ENCODE measurements at places on chromosomes 1 and 21.

DNA sequence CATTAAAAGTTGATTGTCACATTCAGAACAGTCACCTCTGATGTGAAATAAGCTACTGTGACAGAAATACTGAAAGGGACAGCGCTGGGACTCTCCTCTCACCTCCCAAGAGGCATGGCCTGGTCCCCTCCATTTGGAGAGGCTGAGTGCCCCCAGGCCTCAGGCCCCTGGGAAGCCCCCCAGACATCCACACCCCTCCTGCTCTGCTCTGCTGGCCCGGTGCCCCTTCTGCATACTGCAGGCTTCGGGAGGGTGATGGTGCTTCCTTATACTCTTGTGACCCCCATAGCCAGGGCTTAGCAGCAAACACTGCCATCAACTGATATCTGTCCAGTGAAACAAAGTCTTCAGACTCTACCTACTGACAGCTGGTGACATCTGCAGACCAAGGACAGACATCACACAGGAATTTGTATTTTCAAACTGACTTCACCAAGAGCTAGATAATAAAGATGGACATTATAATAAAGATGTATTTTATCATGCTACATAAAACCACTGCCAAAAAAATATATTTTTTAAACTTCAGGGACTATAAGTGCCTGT is 36.9 kb downstream of the C2CD2 start:
- DNase-seq = no peak

GRCh38 chr1:47507881-47508701 is 70.2 kb downstream of the FOXD2 start:
- peak; percentile 13 for DNase-seq

GRCh38 chr1:205338011-205338410 is 16.5 kb upstream of the NUAK2 start:
- no peak for DNase-seq

DNA sequence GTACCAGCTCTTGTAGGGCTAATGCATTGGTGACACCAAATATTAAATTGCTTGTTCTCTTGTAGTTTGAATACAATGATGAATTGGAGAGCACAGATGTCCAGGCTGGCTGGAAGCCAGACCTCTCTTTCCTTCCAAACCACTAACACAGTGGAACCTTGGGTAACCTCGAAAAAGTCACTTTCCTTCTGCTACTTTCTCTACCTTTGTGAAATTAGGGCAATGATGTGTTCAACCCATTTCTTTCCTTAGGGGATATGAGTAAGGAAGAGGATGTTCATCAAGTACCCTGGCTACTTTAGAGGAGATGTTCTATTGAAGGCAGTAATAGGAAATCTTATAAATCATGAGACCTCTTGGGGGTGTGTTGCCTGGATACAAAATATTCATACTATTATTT is 55.7 kb downstream of the XCL2 start:
- no peak for DNase-seq

GRCh38 chr1:51958824-51959223 is 31.7 kb downstream of the RAB3B start:
- DNase-seq = no peak

GRCh38 chr1:67126111-67126746 is 8.5 kb downstream of the C1orf141 start:
- DNase-seq = no peak

GRCh38 chr1:36708587-36708986 is 225.9 kb upstream of the CSF3R start:
- DNase-seq = no peak

DNA sequence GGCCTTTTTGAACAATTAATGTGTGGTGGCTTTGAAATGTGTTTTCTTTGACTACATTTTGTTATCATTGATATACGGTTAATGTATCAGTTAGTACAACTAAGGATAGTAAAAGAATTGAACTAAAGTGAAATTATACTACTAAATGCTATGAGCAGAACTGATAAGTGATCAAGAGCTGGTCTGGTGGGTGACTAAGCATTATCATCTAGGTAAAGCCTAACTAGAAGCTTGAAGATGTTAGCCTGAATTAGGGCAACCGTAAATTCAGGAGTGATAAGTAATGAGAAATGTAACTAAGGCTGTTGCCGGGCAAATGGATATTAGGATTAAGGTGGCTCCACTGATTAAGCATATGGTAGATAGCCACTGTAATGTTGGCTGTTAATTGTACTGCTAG is 16.0 kb upstream of the GCLM start:
- no peak for DNase-seq

DNA sequence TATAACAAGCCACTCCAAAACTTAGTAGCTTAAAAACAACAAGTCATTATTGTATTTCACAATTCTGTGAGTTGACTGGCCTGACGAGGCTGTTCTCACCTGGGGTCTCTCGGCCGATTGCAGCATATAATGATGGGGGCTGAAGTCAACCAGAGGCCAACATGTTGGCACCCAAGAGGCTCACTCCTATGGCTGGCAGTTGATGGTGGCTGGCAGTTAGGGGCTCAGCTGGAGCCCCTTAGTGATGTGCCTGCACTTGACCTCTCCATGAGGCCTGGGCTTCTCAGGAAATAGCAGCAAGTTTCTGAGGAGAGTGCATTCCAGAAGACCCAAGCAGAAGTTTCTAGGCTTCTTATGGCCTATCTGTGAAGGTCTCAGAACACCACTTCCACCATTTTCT is 459.4 kb downstream of the NPHP4 start:
- DNase-seq = no peak

DNA sequence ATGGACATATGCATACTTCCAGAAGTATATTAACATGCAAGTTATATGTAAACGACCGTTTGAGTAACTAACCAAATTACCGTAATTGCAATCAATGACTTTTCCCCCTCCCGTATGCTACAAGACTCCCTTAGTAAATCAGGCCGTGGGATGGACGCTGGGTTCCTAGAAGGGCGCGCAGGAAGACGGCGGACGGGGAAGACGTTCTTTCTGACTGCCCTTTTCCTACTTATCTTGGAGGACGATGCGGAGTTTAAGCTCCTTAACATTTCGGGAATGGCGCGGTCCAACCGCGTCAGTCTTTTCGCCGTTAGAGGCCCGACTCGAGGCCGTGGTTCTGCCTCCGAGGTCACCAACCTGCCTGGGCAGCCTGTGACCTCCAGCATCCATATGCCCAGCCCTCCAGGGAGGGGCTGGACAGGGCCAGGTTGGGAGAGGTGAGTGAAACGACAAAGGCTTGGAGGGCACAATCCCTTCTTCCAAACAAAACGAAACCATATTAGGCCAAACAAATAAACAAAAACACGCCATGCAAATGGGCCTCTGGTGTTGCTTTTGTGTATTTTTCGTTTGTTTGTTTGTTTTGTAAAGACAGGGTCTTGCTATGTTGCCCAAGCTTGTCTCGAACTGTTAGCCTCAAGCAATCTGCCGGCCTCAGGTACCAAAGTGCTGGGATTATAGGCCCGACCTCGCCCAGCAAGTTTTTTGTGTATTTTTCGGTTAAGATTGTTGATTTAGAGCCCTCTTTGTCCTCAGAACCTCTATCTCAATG is 873 bp upstream of the PI4KB start:
- DNase-seq = no peak
